ENCODE measurements at places on chromosomes 4 and X.
A peak's percentile ranks its signal among the peaks of the same experiment; 100 is the strongest.

DNA sequence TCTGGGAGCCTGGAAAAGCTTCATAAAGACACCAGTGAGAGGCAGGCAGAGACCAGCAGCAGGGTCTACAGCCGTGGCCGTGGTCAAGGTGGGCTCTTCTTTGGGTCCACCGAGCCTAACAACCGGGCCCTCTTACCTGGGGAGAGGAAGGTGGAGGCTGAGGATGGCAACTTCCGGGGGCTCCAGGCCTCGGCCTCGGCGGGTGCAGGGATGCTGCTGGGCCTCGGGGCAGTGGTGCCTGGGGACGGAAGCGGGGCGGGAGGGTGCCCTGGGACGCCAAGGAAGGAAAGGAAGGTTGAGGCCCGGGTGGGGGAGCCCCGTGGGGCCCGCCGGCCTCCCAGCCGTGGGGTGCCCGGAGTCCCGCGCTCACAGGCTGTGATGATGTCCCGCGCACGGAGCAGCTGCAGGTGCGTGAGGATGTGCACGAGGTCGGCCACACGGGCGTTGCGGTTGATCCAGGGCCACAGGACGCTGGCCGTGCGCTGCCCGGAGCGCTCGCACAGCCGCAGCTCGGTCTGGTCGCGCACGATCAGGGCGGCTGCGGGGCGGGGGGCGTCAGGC lies 561 bp downstream of the IRAK1 start:
- DNase-seq, result peak; percentile 15

GRCh38 chr4:15374656-15375055 lies 53.2 kb upstream of the C1QTNF7 start:
- no peak for DNase-seq

DNA sequence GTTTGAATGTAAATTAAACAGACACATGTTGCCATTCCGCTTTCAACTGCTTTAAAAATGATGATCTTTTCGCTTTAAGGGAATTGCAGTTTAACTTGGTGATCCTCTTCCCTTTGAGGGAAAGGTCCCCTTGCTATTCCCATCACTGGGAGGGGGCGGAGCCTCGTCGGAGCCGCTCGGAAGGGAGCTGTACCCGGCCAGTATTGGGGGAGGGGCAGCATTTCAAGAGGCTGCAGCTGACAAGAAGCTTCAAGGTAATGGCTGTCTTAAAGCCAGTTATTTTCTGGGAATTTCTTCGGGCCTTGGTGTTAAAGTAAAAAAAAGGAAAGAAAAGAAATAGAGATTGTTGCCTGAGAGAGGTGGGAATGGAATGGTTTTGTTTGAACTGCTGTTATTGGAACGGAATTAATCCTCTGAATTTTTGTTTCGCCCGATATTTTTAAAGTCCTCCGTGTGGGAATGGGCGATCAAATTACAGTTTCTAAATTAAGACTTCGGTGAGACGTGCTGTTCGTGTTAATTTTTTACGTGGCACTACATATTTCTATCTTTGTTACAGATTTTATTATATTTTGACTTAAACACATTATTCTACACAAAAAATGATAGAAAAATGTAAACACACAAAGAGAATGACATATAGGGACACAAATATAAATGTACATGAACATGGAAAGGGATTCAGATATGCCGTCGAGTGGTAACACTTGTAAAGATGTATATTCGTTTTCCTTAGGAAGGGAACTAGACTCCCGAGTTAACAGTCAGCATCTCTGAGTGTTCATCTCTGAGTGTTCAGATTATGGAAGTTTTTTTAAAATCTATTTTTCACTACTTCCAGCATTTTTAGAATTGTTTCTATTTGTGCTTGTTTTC lies 9.2 kb downstream of the PWWP3B start:
- DNase-seq, result no peak

- no peak for DNase-seq
These were observed 57.9 kb upstream of the TEX13D start for GRCh38 chrX:124274438-124275181.

GRCh38 chrX:48573690-48574269 lies 504 bp upstream of the RBM3 start:
- DNase-seq, result no peak

DNA sequence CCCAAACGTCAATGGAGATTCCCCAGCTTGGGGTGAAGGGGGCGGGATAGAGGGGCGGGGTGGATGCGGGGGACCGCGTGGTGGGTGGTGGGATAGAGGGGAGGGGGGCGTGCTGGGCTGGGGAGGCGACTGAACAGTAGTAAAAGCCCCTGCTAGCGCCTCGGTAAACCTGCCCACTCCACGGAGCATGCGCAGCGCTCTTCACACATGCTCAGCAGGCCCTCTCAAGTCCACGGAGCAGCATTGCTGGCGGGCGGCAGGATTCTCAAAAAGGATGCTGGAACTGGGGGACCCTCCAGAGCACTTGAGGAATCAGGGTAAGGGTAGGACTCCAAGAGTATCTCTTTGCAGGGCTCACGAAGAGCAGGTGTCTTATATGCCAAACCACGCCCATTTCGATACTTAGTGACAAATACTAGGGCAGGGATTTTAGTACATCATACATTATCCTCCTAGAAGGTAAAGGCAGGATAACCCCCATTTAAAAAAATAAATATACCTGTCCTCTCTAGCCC lies 378 bp upstream of the RPS6KA6 start:
- peak; percentile 64 for DNase-seq

- DNase-seq, result no peak
These were observed 203.2 kb upstream of the MBNL3 start for GRCh38 chrX:132692066-132692465.

DNA sequence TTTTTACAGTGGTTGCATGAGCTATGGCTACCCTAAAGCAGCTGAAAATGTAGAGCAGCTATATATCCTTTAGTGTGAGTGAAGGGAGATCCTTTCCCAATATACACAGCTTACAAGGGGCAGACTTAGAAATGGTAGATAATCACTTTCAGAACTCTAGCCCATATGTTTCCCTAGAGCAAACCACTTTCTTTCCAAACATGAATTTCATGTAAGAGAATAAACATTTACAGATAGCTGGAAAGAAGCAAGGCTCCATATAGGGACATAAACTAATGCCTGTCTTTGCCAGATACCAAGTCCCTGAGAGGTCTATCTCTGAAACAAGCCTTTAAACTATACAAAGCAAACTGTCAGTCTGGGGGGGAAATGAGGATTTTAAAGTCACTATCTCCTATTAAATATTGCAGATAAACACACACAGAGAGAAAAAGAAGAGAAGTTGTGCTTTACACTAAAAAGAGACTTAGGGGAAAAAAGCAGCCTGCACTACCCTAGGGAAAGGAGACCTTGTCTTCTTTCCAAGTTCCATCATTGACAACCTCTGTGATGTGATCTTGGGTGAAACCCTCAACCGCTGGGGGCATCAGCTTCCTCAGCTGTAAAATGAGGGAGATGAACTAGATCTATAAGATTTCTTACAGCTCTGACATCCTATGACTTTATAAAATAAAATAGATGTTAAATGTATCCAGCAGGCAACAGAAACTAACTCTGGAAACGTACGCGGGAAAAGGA lies 73.6 kb downstream of the TMEM156 start:
- DNase-seq, result no peak

DNA sequence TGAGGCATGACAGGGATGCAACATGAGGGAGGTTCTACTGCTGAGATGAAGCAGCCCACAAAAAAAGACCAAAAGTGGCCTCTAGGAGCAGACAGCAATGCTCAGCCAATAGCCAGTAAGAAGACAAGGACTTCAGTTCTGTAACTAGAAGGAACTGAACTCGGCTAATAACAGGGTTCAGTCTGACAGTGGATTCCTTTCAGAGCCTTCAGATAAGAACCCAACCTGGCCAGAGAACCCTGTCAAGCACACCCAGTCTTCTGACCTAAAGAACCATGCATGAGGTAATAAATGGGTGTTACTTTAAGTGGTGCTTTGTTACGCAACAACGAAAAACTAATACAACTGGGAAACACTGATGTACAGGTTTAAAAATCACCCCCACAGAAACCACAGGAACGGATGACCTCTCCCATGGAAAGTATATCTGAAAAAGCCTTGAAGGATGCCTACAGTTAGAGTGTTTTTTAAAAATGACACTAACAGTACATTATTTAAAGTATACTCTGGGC lies 94.6 kb downstream of the PAPSS1 start:
- DNase-seq, result no peak

DNA sequence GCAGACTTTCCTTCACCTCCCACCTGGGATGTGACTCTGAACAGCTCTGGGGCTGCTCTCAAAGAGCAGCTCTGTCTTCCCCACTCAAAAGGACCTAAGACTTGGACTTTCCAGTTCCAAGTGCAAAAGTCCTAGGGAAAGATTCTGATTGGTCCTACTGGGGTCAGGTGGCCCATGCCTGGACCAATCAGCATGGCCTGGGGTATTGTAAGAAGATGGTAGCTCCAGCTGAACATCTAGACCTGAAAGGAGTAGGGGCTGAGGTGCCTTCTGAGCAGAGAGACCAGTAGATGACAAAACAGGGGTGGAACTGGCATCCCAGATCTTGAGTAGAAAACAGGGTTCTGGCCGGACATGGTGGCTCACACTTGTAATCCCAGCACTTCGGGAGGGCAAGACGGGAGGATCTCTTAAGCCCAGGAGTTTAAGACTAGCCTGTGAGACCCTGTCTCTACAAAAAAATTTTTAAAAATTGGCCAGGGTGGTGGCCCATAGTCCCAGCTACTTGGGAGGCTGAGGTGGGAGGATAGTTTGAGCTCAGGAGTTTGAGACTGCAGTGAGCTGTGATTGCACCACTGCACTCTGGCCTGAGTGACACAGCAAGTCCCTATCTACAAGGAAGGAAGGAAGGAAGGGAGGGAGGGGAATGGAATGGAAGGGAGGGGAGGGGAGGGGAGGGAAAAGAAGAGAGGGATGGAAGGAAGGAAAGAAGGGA lies 27.4 kb upstream of the MRFAP1 start:
- no peak for DNase-seq

GRCh38 chrX:112714357-112714918 lies 34.7 kb upstream of the LHFPL1 start:
- DNase-seq, result no peak

DNA sequence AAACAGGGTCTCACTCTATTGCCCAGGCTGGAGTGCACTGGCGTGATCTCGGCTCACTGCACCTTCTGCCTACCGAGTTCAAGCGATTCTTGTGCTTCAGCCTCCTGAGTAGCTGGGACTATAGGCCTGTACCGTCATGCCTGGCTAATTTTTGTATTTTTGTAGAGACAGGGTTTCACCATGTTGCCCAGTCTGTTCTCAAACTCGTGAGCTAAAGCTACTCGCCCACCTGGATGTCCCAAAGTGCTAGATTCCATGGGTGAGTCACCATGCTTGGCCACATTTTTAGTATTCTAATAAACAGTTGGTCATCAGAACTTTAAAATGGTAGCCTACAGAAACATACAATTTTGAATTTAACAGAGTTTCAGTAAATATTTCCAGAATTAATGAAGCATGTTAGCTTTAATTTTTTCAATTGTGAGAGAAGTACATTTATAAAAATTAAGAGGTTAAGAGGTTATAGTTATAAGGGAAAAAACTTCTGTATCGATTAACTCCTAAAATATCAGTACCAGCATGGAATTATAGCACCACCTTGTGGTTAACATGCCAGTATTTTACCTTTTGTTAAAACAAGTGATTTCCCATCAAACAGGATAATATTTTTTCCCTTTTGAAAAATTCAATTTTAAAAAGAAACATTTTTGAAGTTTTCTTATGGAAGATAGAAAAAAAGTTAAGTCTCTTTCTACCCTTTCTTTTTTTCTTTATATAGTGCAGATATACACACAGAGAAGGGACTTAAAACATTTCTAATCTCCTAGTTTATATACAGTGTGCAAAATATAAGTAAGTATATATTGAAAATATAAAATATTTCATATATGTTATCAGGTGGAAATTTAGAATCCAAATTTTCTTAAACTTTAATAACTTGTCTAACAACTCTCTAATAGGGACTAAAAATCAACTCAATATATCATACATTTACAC lies 35.4 kb downstream of the CEP44 start:
- peak; percentile 49 for DNase-seq

DNA sequence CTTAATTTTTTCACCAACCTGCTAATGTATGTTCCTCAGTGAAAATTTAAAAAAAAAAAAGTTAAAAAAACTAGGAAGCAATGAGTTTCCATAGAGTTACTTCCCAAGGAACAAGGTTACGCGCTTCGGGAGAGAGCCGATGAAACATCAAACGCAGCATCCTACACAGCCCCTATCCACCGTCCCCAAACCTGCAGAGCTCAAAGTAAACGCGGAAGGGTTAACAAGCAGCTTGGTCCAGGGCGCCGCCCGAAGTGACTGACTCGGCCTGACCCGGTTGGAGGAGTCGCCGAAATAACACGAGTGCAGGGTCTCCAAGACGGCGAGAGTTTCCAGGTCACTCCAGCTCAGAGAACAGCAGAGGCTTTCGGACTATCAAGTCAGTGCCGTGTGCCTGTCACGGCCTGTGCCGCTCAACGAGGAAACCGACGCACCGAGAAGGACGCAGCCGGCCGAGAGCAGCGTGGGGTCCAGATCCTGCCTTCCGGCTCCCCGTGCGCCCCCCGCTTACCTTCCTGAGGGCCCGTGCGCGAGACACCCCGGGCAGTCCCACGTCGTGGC lies 512 bp downstream of the NOP14 start:
- DNase-seq, result peak; percentile 62

DNA sequence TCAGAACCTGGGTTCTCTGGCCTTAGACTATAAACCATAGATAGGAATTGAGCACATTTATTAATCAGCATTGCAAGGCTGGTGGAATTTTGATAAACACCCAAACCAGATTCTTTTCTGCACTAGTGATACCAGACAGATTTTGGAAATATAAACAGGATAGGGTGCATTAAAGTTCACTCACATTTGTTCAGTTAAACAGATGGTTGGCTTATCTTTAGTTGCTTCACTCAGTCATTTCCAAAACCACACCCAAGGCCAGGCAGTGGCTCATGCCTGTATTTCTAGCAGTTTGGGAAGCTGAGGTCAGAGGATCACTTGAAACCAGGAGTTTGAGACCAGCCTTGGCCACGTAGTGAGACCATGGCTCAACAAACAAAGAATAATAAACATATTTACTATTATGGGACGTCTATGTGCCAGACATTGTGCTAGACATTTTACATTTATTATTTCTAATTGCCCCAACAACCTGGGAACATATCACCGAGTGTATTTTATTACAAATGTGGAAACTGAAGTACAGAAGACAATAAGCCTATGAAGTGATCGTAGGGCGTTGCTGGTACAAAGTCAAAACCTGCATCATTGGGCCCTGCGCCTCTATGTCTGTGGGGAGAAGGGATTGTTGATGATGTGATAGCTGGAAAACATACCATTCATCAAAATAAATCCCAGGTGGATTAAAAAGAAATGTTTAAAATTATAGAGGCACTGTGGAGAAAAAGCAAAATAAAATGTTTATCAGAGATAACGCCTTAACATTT lies 15.0 kb downstream of the ADD1 start:
- no peak for DNase-seq

- peak; percentile 55 for DNase-seq
These were observed 102.6 kb upstream of the PRKX start for GRCh38 chrX:3815896-3816664.

DNA sequence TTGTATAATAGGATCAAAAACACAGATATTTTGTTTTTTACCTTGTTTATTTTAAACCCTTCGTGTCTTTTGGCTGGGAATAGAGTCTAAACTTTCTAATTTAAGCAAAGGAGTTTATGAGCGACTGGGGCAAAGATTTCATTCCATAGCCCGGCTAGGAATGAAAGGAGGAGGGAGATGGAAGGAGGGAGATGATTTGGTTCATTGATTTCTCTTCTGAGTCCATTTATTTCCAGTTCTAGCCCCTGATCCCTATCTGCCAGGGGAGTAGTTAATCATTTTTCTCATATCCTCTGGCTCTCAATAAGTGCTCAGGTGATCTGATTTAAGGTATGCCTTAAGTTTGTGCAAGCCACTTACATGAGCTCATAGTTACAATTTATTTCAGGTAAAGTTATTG lies 120.0 kb downstream of the SPRY1 start:
- DNase-seq, result no peak

GRCh38 chr4:19694812-19695211 lies 556.9 kb upstream of the SLIT2 start:
- no peak for DNase-seq

Data from ELR (cell line).